ENCODE measurements at places on chromosomes 2 and 18. TPM values are rescaled to one million over a fixed set of nuclear protein-coding genes. Genes with fewer than 3 reads are reported as not detected.
A peak's percentile ranks its signal among the peaks of the same experiment; 100 is the strongest.

Gene CYP26B1
- total RNA-seq: 1.2 TPM

- H3K4me1 ChIP-seq: no peaks in the 10 kb centered on the region
- no peaks in the 10 kb centered on the region for H3K27me3 ChIP-seq
- no peak overlapping the region for H3K4me3 ChIP-seq
- H3K27ac ChIP-seq: no peak overlapping the region
- no peak for DNase-seq
Observed at GRCh38 chr18:34942975-34943374, 98.2 kb upstream of the MAPRE2 start.

- no peak for DNase-seq
- H3K4me1 ChIP-seq: no peaks in the 10 kb centered on the region
- no peak overlapping the region for H3K27ac ChIP-seq
- no peaks in the 10 kb centered on the region for H3K27me3 ChIP-seq
- no peaks in the 10 kb centered on the region for H3K36me3 ChIP-seq
Observed at GRCh38 chr18:52216666-52217065, 123.3 kb upstream of the DCC start.

DNA sequence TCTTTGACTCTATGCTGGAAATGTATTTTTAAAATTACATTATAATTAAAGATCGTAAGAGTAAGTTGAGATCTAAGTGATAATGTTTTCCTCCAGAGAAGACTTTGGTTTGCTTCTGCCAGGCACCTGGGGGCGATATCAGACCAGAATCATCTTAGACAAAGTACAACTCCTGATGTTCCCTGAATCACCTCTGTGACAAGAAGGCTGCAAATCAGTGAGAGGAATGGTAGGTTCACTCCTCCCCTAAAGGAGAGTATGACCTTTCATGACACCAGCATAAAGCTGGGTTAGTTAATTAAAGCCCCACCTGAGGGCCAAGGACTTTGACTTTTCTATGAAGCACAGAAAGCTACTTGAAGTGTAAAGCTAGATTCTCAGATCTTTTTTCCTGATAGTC lies 114.4 kb upstream of the DTNA start:
- no peak overlapping the region for H3K4me3 ChIP-seq
- H3K36me3 ChIP-seq: no peaks in the 10 kb centered on the region
- no peaks in the 10 kb centered on the region for H3K27me3 ChIP-seq
- peak overlapping the region; percentile 5 for H3K27ac ChIP-seq

DNA sequence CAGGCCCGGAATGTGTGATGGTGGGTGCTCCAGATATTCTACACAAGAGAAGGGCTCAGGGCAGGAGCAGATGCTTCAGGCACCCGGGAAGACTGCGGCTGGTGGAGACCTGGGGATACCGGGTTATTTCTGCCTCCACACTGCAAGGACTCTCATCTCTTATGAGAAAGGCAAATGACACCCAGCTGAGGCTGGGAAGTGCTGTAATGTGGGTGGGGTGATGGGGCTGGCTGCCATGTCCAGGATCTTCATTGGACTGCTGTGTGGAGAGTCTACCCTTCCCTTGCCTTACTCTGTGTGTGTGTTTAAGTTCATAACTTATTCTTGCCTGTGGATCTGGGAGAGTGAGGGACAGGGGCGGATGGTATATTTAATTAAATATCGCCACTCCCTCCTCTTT lies 124.1 kb downstream of the KLHL29 start:
- no peaks in the 10 kb centered on the region for H3K36me3 ChIP-seq
- H3K4me3 ChIP-seq: no peak overlapping the region
- H3K4me1 ChIP-seq: peaks cover 25% of the 10 kb centered on the region
- no peaks in the 10 kb centered on the region for H3K27me3 ChIP-seq
- no peak overlapping the region for H3K27ac ChIP-seq

DNA sequence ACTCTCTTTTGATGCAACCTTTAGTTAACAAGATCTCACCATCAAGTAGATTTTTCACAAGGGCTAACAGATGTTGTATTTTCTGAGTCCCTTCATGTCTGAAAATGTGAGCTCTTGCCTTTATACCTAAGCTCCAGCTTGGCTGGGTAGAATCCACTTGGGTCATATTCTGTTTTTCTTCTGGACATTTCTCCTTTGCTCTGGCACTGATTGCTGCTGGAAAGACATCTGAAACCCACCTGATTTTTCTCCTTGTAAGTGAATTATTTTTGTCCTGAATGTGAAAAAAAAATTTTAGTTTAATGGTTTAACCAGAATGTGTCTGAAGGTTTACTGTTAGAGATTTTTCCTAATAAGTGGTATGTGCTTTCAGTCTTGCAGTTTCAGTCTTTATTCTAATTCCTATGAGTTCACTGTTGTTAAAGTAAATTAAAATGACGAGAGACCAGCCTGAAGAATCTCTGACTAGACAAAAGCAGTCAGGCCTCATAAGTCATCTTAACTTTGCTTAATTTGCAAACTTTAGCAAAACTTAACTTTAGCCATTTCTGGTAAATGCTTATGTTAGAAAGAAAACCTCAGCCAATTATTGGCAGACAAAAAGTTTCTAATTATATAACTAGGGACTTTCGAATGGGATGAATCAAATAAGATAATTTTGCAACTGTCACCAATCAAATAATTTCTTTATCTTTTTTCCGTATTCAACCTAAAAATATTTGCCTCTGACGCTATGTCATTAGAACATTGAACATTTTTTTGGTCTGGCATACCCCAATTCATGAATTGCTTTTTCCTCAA lies 70.8 kb downstream of the ACAA2 start:
- no peaks in the 10 kb centered on the region for H3K4me1 ChIP-seq
- H3K4me3 ChIP-seq: no peak overlapping the region
- no peaks in the 10 kb centered on the region for H3K36me3 ChIP-seq
- no peak overlapping the region for H3K27ac ChIP-seq
- no peak for DNase-seq

Gene STARD6
- total RNA-seq: not detected

GRCh38 chr18:36297417-36298125 lies at the start of gene FHOD3:
Gene FHOD3, plus strand, starts transcription at chr18:36297713. Its CDS starts 123 bp downstream, at chr18:36297836.
- no peak for DNase-seq
- H3K4me1 ChIP-seq: peaks cover 14% of the 10 kb centered on the region
- H3K27me3 ChIP-seq: no peaks in the 10 kb centered on the region
- peak within 1 kb of the TSS; percentile 79 for H3K27ac ChIP-seq

- DNase-seq: no peak
- no peak overlapping the region for H3K27ac ChIP-seq
- H3K4me1 ChIP-seq: no peaks in the 10 kb centered on the region
Observed at GRCh38 chr18:62341473-62341872, 16.4 kb downstream of the TNFRSF11A start.

- H3K4me1 ChIP-seq: no peaks in the 10 kb centered on the region
- H3K27me3 ChIP-seq: no peaks in the 10 kb centered on the region
- no peaks in the 10 kb centered on the region for H3K36me3 ChIP-seq
- no peak overlapping the region for H3K4me3 ChIP-seq
Observed at GRCh38 chr2:40859617-40860016, 407.7 kb upstream of the SLC8A1 start.

DNA sequence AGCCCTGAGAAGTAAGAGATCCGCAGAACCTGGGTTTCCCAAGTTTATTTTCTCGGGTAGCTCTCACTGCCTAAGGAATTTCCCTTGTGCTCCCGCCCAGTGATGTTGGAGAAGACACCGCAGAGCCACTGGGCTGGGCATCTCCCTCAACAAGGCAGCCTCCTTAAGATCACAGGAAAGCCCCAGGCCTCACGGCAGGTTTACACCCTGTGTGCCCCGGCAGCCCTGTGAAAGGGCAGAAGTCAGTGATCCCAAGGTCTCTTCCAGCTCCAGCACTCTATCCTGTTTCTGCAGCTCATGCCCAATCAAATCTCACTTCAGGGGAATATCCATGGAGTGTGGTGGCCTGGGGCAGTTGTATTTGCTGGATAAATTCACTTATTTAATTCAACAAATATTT lies 66.5 kb downstream of the ACTR2 start:
- no peak for DNase-seq
- H3K27ac ChIP-seq: no peak overlapping the region
- H3K4me1 ChIP-seq: no peaks in the 10 kb centered on the region
- H3K36me3 ChIP-seq: no peaks in the 10 kb centered on the region
- H3K4me3 ChIP-seq: no peak overlapping the region

DNA sequence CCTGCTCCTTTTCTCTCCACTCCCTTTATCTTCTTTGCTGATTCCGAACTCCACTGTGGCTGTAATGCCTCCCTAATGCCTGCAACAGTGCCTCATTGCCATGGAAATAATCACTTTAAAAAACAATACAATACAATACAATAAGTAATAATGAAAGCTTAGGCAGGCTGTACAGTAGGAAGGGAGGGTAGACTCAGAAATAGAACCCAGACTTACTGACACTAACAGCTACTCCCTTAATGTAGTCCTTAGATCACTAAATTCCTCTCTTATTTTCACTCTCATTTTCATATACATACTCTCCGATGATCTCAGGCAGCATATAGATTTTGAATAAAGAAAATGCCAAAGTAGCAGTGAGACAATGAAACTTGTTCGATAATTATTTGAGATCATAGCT lies 70.2 kb downstream of the DLGAP1 start:
- H3K27me3 ChIP-seq: no peaks in the 10 kb centered on the region
- no peaks in the 10 kb centered on the region for H3K4me1 ChIP-seq
- DNase-seq: no peak
- no peak overlapping the region for H3K27ac ChIP-seq
- no peak overlapping the region for H3K4me3 ChIP-seq
- no peaks in the 10 kb centered on the region for H3K36me3 ChIP-seq

DNA sequence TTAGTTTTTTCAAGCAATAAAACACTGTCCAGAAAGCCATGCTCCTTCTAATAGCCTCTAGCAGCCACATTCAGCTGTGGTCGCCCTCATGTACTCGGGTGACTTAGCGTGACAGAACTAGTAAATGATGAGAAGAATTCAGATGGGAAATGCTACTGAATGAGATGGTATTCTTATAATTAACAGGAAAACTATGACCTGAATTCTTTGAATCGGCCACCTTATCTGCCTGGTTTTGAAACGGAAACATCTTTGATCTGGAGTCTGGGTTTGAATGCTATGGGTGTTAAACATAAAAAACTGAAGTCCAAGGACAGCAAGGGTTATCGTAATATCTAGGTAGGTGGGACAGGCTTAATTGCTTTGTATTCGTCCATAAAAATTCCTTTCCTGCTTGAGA lies 138.8 kb upstream of the DNMT3A start:
- peaks cover 18% of the 10 kb centered on the region for H3K4me1 ChIP-seq
- H3K27me3 ChIP-seq: no peaks in the 10 kb centered on the region
- no peak overlapping the region for H3K4me3 ChIP-seq
- DNase-seq: no peak
- no peak overlapping the region for H3K27ac ChIP-seq

- H3K27ac ChIP-seq: no peak within 1 kb of the TSS
- no peaks in the 10 kb centered on the region for H3K36me3 ChIP-seq
- no peak within 1 kb of the TSS for H3K4me3 ChIP-seq
- no peaks in the 10 kb centered on the region for H3K27me3 ChIP-seq
- H3K4me1 ChIP-seq: peaks cover 4% of the 10 kb centered on the region
- no peak for DNase-seq
Observed at GRCh38 chr2:10911291-10912075, at the start of gene KCNF1. Gene KCNF1, plus strand, starts transcription at chr2:10911934. Its CDS starts 493 bp downstream, at chr2:10912427.

Gene PSMA8
- total RNA-seq: not detected

Gene ADAM23
- total RNA-seq: 4.6 TPM

DNA sequence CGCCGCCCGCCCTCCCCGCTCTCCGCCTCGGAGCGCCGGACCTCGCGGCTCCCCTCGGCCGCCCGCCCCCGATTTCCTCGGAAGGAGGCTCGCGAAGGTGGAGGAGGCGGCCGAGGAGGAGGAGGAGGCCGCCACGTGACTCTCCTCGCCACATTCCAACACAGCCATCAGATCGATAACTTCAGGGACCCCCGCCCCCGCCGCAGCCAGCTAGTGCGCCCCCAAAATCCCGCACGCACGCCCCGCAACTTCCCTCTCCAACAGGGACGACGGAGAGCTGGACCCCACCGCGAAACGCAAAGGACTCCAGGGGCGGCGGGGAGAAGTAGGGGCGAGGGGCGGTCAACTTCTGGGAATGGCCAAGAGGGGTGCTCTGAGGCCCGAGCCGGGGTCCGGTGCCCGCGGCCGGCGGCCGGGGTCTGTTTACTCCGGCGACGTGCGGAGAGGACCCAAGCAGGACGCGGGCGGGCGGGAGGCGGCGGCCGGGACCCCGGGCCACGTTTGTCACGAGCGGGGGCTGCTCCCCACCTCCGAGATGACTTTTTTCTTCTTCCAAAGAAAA lies 2.0 kb downstream of the ZNF521 start:
- H3K27ac ChIP-seq: peak overlapping the region; percentile 95
- peak overlapping the region; percentile 67 for H3K4me3 ChIP-seq
- H3K27me3 ChIP-seq: peaks cover 13% of the 10 kb centered on the region

DNA sequence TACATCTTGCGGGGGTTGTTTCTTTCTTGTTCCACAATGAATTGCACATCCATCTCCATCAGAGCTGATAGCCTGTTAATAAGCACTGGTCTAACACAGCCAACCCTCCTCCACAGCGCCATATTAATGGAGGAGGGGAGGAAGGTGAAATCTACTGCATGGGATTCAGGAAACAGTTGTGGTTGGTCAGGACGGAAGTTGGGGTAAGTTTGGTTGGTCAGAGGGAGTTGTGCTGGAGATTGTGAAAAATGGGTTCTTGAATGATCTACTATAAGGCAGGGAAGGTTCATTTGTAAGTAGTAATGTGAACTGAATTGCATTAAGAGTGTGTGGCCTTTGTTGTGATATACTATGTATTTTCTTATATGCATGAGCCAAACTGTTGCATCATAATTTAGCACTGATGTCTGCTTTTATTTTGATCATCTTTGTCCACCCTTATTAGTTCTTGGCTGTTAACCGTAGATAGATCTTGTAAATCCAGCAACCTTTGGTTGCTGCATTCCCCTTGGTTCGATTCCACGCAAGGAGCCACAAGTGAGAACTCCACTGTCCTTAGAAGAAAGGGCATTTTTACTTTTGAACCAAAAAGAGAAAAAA lies 150.6 kb upstream of the MAPRE2 start:
- no peaks in the 10 kb centered on the region for H3K36me3 ChIP-seq
- H3K27ac ChIP-seq: no peak overlapping the region
- DNase-seq: no peak
- no peaks in the 10 kb centered on the region for H3K4me1 ChIP-seq
- no peaks in the 10 kb centered on the region for H3K27me3 ChIP-seq
- H3K4me3 ChIP-seq: no peak overlapping the region

Gene C2orf72
- 0.21 TPM for total RNA-seq

- DNase-seq: no peak
- H3K36me3 ChIP-seq: no peaks in the 10 kb centered on the region
- H3K4me1 ChIP-seq: no peaks in the 10 kb centered on the region
- no peak overlapping the region for H3K4me3 ChIP-seq
- H3K27ac ChIP-seq: no peak overlapping the region
Observed at GRCh38 chr2:88218981-88219380, 48.8 kb downstream of the THNSL2 start.

All from esophagus squamous epithelium (tissue), 5 donors.